ENCODE measurements at places on chromosomes 11 and 22.

DNA sequence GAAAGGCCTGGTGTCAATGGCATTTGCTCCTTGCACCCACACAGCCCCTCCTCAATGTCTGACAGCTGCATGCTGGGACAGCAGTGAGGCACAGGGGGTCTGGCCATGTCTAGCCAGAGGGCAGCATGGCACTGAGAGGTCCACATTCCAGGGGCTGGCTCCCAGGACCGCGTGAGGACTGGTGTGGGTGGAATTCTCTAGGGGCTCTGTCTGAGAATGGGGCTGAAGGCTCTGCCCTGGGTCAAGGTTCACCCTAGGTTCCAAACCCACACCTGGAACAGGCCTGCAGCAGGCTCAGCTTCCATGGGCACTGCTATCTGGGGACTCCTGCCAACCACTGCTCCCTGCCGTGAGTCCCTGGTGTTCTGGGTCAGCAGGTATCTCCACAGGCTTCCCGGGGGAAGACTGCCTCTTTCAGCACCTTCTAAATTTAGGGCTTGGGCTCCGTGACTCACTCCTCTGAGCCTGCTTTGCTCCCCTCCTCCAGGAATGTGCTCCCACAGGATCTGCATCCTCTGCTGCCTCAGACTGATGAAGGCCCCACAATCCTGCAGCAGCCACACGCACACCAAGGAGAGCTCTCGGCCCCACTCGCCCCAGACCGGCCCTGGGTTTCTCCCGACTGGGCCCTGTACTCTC is 4.2 kb downstream of the STARD10 start:
- DNase-seq: no peak

DNA sequence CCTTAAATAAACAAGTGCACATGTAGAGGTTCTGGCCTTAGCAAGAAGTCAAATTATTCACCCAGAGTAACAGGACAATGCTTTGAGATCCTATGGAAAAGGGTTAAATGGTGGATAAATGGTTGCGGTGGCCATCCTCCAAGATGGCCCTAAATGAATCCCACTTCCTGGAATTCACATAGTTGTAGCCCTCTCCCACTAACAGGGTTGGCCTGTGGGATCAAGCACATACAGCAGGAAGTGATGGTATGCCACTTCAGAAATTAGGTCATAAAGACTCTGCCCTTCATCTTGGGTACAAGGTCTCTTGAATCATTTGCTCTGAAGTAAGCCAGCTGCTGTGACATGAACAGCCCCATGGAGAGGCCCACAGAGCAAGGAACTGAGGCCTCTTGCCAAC is 1.8 kb downstream of the ZNF280B start:
- no peak for DNase-seq

DNA sequence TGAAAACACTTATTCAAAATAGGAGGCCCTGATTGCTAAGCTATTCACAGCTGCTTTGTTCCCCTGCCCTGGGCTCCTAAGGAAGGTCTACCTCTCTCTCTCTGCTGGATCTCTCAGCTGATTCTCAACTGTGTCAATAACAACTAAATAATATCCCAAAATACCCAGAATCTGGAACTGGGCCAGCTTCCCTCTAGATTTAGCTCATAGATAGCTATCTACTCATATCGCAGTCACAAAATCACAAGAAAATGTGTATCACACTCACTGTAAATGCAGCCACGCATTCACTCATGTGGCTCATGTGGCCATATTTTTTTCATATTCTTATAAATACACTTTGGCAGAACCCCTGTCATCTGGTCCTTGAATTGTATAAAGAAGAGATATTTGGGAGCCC is 555.1 kb downstream of the OPCML start:
- DNase-seq: no peak

DNA sequence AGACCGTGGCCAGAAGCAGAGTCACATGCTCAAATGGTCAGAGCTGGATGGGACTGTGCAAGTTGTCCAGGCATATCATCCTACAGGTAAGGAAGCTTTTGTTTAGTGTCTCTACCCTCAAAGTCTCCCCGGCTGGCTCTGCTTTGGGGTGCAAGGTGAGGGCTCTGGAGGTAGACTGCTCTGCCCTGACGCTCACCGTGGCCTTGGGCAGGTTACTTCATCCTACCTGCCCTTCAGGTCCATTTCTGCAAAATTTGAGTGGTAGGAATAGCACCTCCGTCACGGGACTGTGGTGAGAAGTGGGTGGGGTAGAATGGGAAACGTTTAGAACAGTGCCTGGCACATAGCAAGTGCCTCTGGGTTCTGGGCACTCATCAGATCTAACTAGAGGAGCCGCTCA is 42.2 kb downstream of the NAT10 start:
- DNase-seq: no peak

DNA sequence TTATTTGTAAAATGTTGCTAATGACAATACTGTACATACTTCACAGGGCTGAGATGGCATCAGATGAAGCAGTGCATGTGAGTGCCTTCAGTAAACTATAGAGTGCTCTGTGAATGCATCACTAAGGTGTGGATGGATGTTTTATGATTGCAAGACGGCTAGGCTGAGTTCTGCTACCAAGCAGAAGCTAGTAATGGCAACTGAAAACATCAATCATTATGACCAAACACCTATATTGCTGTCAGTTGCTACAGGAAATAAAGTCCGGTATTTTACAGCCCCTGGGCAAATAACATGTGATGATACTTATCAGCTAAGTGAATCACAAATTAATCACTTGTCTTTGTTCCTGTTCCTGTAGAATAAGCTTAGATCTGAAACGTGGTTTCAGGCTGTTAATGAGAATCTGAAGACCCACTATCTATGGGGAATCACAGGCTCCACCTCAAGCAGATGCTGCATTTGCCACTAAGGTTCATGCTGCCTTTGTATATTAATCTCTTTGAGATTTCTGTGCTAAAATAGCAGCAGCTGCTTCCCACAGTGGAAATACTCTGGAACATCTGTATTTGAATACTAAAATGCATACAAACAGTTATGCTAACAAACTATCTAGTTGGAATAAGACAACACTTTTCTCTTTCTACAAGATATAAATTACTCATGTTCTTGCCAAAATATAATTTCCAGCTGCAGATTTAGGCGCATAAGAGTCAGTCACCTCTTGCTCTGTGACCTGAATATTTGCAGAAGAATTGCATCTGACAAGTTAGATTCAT is 254.0 kb upstream of the PITPNB start:
- no peak for DNase-seq

- no peak for DNase-seq
Measured at GRCh38 chr11:46920755-46921154, 2.4 kb upstream of the LRP4 start.

DNA sequence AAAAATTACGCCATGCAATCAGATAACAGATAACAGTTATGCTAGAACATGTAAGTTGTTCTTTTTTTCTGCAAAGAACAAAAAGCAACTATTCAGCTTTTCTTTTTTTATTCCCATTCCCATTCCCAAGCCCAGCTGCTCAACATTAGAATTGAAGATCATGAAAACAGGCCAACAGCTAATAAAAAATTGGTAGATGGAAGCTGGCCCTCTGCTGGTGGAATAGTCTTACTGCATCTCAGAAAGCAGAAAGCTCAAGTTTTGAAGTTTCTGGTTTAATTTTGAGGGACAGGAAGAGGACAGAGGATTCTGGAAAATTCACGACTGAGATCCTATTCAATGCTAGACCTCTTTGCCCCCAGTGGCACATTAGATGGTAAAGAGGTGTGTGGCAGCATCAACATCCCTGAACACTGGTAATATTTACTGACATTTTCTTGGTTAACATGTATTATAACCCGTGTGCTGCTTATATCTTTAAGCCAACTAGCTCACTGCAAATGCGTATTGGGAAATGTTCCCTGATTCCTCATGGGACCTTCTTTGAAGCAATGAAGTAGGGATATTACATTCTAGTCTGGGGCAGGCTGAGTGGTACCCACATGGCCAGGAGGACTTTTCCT is 591.2 kb downstream of the OPCML start:
- DNase-seq: no peak
